Activated naive CD8-positive, alpha-beta T cell treated with anti-CD3 and anti-CD28 coated beads for 36 hours (primary cell): ENCODE measurements at places on chromosomes 16 and 17.
A peak's percentile ranks its signal among the peaks of the same experiment; 100 is the strongest.

GRCh38 chr16:54060599-54061421 is 225.8 kb downstream of the IRX3 start:
- DNase-seq: no peak

DNA sequence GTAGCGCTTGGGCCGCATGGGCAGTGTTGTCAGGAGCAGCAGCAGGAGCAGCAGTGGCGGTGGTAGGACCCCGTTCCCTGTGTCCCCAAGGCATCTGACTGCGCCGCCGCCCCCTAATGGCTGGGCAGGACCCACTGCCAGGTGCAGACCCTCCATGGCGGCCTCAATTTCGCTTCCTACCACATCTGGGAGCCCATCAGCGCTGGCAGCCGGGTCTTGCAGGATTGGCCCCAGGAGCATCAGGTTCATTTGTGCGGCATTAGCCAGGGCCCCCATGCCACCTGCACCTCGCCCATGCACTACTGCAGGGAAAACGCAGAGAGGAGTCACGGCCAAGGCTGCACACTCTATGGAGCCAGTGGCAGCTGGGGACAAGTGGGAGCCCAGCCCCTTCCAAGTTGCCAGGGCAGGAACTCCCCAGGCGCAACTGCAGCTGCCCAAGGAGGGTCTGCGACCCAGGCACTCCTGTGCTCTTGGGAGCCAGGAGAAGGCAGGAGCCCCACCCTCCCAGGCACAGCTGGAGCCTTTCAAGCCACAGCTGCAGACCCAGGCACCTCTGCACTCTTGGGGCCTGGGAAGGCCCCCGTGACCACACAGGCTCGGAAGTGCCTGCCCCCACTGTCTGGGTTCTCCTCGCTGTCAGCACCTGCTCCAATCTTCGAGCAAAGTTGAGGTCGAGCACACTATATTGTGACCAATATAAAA is 594.2 kb downstream of the KCNJ18 start:
- no peak for DNase-seq

- DNase-seq: no peak
Measured at GRCh38 chr17:15271741-15272140, 6.6 kb upstream of the PMP22 start.

DNA sequence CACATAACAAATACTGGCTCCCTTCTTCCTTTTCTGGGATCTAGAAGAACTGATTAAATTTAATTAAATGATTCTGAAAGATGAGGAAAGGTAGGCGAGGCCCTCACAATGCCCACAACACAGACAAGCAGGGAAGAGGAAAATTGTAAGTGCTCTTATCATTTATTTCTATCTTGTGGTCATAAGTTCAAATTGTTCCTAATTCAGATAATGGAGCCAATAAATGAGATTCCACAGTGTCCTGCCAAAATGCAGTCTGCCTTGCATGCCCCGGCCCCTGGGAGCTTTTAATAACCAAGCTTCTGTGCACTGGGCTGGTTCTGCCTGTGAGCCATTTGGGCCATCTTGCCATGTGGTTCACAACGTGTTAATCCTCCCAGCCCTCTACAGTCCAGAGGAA is 97.0 kb downstream of the CMC2 start:
- DNase-seq: no peak

DNA sequence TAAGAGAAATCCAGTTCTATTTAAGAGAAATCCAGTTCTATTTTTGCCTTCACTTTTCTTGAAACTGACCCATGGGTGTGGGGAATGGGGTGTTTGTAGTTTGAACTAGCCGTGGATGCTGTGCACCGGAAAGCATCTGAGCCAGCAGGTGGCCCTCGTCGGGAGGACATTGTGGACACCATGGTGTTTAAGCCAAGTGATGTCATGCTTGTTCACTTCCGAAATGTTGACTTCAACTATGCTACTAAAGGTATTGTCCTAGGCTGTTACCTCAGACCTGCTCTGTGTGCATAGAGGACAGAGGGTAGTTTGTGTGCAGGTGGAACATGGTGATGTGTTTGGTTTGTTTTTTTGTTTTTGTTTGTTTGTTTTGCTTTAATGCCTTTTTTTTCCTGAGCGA is 3.3 kb downstream of the ATXN2L start:
- no peak for DNase-seq

GRCh38 chr17:74838274-74838673 is 21.4 kb downstream of the GRIN2C start:
- DNase-seq: no peak

DNA sequence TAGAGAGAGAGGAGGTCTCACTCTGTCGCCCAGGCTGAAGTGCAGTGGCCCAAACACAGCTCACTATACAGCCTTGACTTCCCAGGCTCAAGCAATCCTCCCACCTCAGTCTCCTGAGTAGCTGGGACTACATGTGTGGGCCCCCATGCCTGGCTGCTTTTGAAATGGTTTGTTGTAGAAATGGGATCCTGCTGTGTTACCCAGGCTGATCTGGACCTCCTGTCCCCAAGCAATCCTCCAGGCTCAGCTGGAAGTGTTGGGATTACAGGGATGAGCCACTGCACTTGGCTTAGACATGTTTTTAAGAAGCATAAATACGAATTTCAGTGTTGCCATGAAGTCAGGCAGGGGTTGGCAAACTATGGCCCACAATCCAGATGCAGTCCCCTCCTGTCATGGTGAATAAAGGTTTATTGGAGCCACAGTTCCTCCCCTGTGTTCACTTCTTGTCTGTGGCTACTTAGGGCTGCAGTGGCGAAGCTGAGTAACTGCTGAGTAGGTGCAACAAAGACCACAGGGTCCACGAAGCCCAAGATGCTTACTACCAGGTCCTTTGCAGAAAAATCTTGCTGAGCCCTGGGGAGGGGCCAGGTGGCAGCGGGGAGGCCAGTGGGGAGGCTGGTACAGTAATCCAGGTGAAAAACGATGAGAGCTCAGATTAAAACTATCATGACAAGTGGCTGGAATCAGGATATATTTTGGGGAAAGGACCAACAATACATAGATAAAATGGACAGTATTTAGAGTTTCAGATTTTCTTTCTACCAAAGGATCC is 35.2 kb downstream of the TNFRSF13B start:
- no peak for DNase-seq

DNA sequence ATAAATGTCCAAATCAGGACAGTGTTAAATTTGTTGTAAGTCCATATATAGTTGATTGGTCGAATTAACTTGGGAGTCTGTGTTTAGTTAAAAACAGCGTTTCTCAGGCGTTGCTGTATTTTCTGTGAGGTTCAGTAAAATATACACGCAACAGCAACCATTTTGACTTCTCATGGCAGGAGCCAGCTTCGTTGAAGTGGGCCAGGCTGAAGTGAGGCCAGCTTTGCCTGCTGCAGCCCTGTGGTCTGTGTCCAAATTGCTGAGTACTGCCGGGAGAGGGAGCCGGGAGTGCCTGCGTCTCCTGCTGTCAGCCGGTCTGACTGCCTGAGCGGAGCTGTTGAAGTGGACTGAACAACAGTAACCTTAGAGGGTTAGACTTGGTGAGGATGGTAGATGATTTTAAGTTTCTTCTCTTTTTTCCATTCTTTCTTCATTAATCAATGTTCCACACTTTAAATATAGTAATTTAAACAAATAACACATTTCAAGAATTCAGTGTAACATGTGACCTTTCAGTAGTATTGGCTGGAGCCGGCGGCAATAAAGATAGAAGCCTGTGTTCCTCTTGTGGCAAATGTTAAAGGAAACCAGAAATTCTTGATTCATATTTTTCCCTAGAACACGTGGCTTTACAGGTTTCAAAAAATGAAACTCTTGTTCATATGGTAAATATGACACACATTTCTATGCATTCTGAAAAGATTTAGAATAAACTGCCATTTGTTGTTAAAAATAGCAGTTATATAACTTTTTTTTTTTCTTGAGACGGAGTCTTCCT is 37.0 kb upstream of the ZNF750 start:
- DNase-seq: no peak

DNA sequence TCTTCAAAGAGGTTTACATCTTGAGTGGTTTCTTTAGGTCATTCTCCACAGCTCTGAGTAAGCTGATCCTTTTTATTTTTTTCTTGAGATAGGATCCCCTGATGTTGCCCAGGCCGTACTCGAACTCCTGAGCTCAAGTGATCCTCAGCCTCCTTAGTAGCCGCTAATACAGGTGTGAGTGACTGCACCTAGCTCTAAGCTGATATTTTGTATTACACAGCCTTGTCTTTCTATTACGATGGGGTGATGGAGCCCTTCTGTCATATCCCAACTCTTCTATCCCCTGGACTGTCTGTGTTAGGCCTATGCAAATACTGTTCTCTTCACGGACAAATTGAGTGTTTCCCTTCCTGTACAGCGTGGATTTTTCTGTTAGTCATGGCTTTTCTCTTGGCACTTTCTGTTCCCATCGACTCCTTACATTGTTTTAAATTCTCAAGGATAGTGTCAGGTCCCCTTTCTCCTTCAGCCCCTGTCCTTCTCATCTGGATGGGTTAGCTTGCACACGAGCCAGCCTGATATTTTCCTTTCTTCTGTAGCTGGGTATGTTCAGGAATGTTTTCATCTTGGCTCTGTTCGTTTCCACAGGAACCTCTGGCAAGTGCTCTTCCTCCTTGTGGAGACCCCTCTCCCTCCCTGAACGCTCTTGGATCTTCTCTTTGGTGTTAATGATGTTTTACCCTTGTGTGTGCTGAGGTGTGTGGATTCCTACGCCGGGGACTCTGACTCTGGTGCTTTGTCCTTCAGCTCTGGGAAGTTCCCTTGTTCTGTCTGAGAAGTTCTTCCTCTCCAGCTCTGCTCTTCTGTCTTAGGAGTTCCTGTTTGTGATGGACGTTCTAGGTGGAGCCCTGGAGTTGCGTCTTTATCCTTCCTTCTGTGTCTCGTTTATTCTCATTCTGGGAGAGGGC is 2.3 kb downstream of the BANP start:
- DNase-seq: no peak

DNA sequence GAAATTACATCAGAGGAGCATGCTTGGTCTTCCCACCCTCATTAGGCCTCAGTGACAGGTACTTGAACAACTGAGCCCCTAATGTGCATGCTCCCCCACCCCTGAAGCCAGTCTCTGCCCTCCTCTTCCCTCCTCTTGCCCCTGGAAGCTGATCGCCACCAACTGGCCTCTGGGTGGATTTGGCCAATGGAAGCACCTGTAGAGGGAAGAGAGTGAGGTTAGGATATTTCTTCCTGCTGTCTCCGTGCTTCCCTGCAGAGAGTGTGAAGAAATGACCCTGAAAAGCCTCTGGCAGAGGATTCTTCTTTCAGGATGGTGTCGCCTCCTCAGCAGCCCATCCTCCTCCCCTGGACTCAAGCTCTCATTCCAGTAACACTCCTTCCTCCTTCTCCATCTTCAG is 5.9 kb upstream of the CBLN1 start:
- no peak for DNase-seq

- DNase-seq: no peak
Measured at GRCh38 chr16:82542714-82543113, 84.1 kb upstream of the CDH13 start.

DNA sequence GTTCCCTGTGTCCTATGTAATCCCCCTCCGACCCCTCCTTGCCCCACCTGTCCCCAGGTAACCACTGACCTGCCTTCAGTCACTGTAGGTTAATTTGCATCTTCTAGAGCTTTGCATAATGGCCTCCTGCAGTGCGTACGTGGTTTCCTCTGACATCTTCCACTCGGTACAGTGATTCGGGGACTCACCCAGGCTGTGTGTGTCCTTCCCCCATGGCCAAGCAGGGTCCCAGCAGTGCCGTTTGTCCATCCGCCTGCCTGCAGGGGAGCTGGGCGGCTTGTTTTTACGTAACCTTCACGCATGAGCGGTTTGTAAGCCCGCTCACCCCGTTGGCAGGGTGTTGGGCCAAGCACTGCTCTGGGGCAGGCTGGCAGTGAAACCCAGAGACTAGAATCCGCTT is 7.9 kb downstream of the MAPK8IP3 start:
- DNase-seq: no peak

DNA sequence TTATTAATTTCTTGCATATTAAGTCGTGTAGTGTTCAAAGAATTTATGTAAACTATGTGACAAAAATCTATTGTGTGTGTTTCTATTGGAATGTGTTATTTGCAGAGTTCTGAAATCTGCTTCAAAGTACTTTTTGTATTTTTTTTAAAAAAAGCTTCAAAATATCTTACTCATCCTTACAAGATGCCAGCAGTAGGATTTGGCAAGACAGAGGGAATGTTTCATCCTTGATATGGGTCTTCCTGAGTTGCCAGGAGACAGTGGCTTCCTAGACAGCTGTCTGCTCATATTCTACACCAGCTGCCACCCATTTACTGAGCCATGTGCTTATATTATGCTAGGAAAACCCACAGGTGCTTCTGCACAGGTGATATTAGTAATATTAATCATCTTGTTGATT is 36.4 kb downstream of the EFCAB5 start:
- no peak for DNase-seq

- peak; percentile 89 for DNase-seq
Measured at GRCh38 chr16:88803264-88803987, at the start of gene CDT1. Gene CDT1 (plus strand): TSS chr16:88803789. CDS start chr16:88803832, 43 bp downstream.

GRCh38 chr17:18278867-18279266 is 18.4 kb downstream of the MIEF2 start:
- DNase-seq: no peak

- no peak for DNase-seq
Measured at GRCh38 chr16:83794860-83795554, 12.8 kb upstream of the HSBP1 start.
